ENCODE measurements at places on chromosomes 3 and 15.
A peak's percentile ranks its signal among the peaks of the same experiment; 100 is the strongest.

DNA sequence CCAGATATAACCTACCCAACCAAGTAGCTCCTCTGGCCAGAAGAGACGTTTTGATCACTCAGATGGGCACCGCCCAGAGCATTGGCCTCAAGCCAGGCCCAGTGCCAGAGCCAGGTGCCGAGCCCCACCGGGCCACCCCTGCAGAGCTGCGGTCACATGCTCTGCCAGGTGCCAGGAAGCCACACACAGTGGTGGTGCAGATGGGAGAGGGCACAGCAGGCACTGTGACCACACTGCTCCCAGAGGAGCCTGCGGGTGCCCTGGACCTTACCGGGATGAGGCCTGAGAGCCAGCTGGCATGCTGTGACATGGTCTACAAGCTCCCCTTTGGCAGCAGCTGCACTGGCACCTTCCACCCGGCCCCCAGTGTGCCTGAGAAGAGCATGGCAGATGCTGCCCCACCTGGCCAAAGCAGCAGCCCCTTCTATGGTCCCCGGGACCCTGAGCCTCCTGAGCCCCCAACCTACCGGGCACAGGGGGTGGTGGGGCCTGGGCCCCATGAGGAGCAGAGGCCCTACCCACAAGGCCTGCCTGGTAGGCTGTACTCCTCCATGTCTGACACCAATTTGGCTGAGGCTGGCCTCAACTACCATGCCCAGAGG, 19.1 kb upstream of the APEH start:
- DNase-seq, result peak; percentile 86

- no peak for DNase-seq
Measured at GRCh38 chr15:46317029-46317428, 682.2 kb downstream of the SQOR start.

- DNase-seq, result no peak
Measured at GRCh38 chr3:126542340-126543241, 16.1 kb downstream of the C3orf22 start.

GRCh38 chr15:64017082-64017588, 29.1 kb downstream of the DAPK2 start:
- no peak for DNase-seq

DNA sequence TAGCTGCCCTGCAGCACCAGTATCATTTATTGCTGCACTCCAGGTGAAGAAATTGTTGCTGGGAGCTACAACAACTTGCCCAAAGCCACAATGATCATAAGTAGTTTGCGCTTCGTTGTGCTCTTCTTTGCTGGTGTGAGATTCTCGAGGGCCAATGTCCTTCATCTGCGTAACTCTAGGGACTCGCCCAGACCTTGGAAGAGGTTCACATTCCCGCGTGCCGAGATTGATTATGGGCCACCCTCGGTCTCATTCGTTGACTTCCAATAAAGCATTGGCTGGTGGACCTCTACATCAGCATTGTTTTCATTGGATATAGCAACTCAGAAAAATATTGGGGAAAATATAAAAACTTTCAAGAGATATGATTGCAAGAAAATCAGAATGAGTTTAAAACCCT, 423 bp upstream of the PHLDB2 start:
- DNase-seq, result no peak

GRCh38 chr3:58008141-58009025, at the start of gene FLNB:
FLNB (plus strand) TSS chr3:58008422; CDS start chr3:58008565, 143 bp downstream.
- DNase-seq, result peak; percentile 29
